Urothelium cell line (cell line): ENCODE measurements at places on chromosomes 11 and 22.
A peak's percentile ranks its signal among the peaks of the same experiment; 100 is the strongest.

GRCh38 chr11:66411323-66411722, 9.5 kb upstream of the NPAS4 start:
- no peak for DNase-seq

DNA sequence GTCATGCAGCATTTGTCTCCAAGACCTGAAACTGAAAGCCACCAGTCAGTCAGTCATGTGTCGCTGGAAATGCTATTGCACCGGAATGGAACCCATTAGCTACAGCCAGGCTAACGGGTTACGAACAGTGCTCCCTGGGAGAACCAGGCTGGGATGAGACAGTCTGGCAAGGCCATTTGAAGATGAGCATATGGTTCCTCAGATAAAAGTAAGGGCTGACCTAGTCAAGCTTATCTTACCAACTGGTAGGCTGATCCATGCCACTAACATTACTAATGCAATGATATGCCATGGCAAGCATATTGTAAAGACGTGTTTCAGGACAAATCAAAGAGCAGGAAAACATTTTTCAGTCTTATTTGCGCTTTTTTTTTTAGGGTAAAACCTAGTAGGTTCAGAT, 28.4 kb downstream of the NAP1L4 start:
- DNase-seq = no peak

DNA sequence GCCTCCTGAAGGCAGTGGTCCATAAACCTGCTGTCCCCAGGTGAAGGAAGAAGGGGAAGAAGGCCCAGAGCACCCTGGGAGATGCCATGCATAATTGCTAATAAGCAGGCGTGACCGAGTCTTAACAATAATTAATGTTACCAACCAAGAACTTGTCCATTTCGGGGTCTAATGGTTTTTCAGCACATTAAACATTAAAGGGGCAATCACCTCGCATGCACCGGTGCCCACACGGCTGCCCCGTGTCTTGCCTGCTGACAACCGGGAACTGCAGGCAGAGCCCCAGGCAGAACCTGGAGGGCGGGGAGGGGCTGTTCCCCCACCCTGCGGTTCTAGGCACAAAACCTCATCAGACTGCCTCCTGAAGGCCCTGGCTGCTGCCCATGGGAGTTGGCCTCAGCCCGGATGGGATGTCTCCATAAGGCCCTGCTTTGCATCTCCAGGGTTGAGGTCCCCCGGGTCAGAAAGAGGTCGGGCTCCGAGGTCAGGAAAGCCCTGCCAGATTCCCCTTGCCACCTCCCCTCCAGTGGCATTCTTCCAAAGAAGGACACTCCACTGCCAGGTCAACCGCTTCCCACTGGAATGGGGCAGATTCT, 169.0 kb downstream of the BUD13 start:
- no peak for DNase-seq

DNA sequence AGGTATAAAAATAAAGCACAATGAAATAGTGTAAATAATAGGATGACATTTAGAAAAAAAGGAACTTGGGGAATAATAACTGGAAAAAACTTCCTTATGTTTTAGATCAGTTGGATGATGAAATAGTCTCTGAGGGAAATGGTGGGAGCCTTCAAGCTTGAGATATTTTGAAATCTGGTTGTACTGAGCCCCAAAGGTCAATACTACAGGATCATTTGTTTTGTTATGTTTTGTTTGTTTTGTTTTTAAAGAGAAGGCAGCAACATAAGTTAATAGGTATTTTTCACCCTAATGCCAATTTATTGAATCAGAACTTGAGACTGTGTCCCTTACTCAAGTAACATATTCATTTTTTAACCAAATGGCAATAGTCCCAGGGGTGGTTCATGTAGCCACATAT, 393.1 kb downstream of the ETS1 start:
- no peak for DNase-seq

- DNase-seq = no peak
Observed at GRCh38 chr11:106333678-106334077, 256.2 kb downstream of the AASDHPPT start.

- DNase-seq = no peak
Observed at GRCh38 chr11:61682093-61682732, 2.0 kb downstream of the DAGLA start.

- DNase-seq = no peak
Observed at GRCh38 chr22:23457380-23457985, 122.6 kb downstream of the IGLL1 start.

DNA sequence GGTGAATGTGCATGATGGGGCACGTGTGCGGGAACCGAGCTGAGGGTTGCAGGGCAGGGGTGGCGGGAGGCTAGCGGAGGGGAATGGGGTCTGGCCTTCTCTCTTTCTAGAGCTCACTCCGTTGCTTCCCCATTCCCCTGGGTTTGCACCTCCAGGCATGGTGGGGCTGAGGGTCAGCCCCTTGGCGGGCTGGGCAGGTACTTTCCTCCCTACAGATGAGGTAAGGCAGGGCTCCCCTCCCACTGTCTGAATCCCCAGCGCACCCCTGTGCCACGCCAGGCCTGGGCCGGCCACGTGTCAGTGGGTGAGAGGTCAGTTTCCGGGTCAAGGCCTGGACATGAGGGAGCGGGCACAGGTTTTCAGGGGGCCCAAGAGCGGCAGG, 8.9 kb downstream of the SUSD2 start:
- DNase-seq = no peak

DNA sequence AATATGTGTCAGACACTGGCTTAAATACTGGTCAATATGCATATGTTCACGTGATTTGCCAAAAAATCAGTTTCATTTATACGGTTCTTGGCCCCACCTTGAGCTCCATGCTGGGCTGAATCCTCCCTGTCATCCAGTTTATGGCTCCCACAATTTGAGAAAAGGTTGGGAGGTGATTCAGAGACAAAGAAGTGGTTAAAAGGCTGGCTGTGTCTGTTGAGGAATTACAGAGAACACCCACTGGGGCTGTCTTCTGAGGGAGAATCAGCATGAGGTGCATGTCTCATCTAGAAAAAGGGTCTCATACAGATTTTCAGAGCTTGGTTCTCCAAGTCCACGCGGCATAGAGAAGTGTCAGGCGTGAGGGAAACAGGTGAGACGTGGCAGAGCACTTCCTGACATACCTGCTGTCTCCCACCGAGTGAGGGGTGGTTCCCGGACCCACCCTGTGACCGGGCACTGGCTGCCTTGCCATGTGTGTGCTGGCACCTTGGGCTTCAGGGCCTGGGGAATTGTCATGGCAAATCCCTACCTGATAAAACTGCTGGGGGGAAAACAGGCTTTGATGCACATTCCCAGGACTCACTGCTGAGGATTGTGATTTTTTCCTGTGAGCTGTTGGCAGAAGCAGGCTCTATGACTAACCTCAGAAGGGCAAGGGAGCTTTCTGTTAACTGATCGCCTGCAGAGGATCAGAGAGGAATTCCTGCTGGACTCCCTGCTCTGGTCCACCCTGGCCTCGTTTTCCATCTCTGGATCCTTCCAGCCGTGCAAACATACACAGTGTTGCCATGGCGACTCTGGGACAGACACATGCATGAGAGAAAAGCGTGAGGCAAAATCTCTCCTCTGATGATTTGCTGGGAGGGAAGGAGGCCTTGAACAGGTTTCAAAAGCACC, 223.6 kb downstream of the ADAMTS15 start:
- DNase-seq = peak; percentile 12

- no peak for DNase-seq
Observed at GRCh38 chr11:94792451-94792850, 24.3 kb downstream of the AMOTL1 start.

GRCh38 chr11:117830072-117830471, 5.5 kb upstream of the FXYD2 start:
- no peak for DNase-seq

DNA sequence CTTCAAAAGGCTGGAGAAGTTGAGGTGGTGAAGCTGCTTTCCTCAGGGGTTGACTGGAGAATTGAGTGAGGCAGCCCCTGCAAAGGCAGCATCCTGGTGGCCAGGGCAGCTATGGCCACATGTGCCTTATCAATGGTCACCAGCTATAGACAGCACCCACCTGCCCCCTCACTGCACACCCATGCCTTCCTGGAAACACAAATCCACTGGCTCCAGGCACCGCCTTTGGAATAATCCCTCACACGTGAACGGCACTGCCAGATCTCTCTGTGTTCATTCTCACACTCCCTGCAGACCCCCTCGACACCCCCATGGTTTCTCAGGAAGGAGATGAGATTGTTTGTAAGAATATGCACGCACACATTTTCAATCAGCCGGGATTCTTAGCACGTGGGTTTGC, 1297.8 kb downstream of the TBC1D22A start:
- no peak for DNase-seq

GRCh38 chr22:21917959-21918261, 34.7 kb downstream of the PPM1F start:
- DNase-seq = no peak

DNA sequence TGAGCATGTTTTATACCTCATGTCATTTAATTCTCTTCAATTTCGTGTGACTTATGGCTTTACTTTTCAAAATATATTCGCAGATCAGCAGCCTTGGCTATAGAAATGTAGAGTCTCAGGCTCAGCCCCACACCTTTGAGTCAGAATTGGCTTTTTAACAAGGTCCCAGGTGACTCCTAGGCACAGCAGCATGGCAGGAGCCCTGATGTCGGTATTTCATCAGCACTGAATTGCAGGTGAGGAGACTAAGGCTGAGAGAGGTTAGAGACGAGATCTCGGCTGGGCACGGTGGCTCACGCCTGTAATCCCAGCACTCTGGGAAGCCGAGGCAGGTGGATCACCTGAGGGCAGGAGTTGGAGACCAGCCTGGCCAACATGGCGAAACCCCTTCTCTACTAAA, 196.9 kb upstream of the SEZ6L start:
- DNase-seq = no peak

DNA sequence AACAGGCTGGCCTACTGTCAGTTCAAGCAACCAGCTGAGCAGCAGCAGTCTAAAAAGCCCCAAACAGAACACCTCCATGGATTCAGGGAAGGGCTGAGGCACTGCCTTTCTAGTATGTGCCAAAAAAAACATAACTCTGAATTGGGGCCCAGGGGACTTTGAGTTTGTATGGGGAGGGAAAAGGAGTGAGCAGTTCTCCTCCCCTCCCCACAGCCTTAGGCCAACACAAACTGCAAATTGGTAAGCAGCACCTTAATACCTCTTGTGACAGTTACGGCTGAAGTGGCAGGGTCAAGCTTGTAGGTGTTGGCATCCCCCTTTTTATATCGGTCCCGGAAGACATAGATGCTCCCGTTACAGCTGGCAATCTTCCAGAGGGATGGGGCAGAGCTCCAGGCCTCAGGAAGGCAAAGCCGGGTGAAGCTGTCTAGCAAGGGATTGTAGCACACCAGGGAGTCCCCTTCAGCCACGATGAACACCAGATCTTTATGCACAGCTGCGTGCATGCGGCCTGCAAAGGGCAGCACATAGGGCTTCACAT, 6.0 kb downstream of the KBTBD4 start:
- no peak for DNase-seq

DNA sequence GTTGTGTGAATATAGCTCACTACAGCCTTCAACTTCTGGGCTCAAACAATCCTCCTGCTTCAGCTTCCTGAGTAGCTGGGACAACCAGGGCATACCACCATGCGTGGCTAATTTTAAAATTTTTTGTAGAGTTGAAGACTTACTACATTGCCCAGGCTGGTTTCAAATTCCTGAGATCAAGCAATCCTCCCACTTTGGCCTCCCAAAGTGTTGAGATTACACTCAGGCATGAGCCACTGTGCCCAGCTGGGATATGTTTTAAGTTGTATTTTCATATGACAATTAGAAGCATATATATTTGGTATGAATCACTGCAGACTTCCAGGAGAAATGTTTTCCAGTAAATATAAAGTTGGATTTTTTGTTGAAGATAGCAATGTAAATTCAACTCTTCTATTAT, 15.4 kb downstream of the DDX10 start:
- no peak for DNase-seq

- DNase-seq = no peak
Observed at GRCh38 chr11:111285189-111286091, 12.9 kb upstream of the POU2AF3 start.

DNA sequence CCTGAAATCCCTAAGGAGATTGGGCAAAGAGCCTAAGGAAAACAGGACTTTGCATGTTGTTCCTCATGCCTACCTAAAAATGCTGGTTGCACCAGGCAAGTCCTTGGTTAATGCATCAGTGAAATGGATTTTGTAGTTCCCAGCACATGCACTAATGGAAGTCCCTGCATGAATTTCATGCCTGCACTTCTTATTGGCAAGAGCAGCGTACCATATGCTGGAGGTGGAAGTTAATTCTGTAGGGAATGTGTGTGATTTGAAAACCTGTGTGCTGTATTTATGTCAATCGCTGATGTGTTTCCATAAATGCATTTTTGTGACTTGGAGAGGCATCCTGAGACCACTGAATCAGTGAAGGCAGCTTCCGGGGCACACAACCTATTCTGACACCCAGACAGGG, 140.3 kb upstream of the MTNR1B start:
- no peak for DNase-seq

DNA sequence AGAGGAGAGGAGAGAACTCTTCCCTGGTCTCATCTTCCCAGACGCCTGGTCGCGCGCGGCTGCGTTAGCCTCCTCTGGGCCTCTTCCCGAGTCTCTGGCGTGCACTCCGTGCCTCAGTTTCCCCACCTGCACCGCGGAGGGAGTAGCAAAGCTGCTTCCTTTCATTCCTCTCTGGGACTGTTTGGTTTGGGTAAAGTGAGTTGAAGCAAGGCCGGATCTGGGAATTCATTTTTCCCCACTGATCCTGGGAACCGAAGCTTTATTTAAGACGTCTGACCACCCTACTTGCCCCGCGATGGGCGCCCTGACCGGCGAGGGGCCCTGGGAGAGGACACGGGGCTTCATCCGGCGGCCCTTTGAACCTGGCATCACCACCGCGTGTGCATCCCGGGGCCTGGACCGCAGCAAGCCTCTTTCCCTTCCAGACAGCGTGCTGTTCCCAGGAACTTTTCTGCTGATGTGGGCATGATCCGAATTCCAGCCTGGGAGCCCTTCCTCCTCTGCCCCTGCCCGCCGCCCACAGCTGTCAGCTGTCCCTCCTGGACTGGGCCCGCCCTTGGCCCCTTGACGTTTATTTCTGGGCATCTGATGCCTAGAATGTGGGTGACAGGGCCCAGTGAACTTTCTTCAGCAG, 758 bp downstream of the LDLRAD3 start:
- DNase-seq = peak; percentile 40

GRCh38 chr11:1774886-1775285, 11.2 kb upstream of the CTSD start:
- DNase-seq = no peak

- no peak for DNase-seq
Observed at GRCh38 chr11:49432242-49432848, 223.9 kb upstream of the FOLH1 start.

- DNase-seq = no peak
Observed at GRCh38 chr11:2902784-2903671, 17.5 kb upstream of the CDKN1C start.

GRCh38 chr11:107682572-107682971, 29.3 kb downstream of the SLN start:
- DNase-seq = no peak

GRCh38 chr11:22787551-22788162, 41.9 kb downstream of the SVIP start:
- DNase-seq = peak; percentile 26

GRCh38 chr11:127651888-127652221, 651.3 kb upstream of the KIRREL3 start:
- peak; percentile 11 for DNase-seq

GRCh38 chr11:88266157-88266556, 71.4 kb downstream of the CTSC start:
- DNase-seq = no peak

- no peak for DNase-seq
Observed at GRCh38 chr11:24289301-24289700, 207.6 kb upstream of the LUZP2 start.

GRCh38 chr11:107250017-107250416, 207.6 kb downstream of the CWF19L2 start:
- no peak for DNase-seq
